ENCODE measurements at places on chromosomes 12 and 14. TPM values are rescaled to one million over a fixed set of nuclear protein-coding genes. Genes with fewer than 3 reads are reported as not detected.
A peak's percentile ranks its signal among the peaks of the same experiment; 100 is the strongest.

DNA sequence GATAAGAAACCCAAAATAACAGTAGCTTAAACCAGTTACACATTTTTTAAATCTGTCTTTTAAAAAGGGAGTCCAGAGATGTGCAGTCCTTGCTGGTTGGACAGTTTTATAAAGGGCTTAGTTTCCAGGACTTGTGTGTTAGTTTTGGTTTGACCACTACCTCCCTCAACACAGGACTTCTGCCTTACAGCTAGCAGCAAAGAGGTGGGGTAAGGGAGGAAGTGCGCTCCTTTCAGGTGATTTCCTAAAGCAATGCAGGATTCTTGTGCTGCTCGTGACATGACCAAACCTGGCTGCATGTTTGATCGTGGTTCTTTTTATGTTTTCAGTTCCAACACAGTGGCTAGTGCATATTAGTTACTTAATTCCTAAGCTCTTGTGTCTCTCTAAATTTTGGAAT lies 266.2 kb downstream of the TMTC2 start:
- no peak for DNase-seq

GRCh38 chr12:50765095-50765911 lies 1.4 kb downstream of the ATF1 start:
- DNase-seq: peak; percentile 46

DNA sequence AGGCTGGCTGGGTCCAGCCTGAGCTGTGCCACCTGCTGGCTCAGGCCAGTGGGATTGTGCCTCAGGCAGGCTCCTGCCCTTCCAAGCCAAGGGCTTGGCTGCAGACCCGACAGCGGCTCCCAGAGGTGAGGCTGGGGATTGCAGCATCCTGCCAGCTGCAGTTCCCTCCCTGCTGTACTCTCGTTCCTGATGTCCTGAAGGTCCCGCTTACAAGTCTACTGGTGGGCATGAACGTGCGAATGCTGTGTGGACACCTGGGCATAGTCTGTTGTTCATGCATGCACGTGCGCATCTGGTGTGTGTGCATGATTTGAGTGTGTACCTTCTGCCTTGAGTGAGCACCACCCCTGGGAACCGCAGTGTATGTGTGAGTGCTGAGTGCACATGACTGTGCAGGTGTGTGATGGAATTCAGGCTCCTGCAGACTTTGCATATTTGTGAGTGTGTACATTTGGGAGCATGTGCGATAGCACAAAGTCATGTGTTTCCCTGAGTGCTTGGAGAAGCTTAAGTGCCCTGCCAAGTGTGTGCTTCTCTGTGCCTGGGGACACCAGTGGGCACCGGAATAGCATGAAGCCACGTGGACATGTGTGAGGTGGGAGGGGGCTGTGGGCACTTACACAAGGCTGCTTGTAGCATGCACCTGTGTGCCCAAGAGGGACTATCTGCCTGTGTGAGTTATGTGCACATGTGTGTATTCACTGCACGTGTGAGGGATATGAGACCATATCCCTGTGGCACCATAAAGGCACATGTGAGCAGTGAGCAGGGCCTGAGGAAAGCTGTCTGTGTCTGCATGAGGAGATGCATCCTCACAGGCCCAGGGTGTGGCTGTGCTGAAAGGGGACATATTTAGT lies 19.3 kb upstream of the KRT7 start:
- peak; percentile 87 for DNase-seq

DNA sequence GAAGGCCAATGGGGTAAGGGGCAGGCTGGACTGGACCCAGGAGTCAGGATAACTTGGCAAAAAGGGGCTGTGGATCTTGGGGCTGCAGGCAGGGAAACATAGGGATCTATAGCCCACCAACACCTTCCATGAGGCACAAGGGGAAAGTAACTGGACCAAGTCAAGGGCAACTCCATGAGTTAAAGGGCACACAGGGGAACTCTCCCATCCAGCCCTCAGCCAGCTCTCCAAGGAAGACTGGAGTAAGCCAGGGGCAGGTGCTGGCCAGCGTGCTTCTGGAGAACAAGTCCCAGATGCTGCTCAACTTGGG lies 31.3 kb upstream of the ZFP36L1 start:
- no peak for DNase-seq

GRCh38 chr12:66197495-66197921 lies 8.5 kb downstream of the IRAK3 start:
- DNase-seq: peak; percentile 61

- no peak for DNase-seq
Measured at GRCh38 chr14:33668066-33668465, 282.8 kb downstream of the EGLN3 start.

GRCh38 chr12:76590131-76590530 lies 30.6 kb upstream of the OSBPL8 start:
- DNase-seq: no peak

GRCh38 chr12:122135437-122136031 lies 38.5 kb downstream of the IL31 start:
- no peak for DNase-seq

DNA sequence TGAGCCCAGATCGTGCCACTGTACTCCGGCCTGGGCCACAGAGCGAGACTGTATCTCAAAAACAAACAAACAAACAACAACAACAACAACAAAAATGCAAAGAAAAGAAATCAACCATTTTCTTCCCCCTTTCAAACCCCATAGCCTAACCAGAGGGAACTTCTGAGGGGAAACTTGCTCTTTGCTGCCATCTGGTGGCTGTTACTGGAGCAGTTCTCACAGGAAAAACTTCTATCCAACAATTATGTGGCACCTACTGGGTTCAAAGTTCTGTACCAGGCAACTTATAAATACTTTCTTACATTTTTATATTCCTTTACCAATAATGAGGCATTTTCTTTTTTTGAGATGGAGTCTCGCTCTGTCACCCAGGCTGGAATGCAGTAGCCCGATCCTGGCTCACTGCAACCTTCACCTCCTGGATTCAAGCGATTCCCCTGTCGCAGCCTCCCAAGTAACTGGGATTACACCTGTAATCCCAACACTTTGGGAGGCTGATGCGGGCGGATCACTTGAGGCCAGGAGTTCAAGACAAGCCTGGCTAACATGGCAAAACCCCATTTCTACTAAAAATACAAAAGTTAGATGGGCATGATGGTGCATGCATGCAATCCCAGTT lies 50.9 kb upstream of the BICDL1 start:
- peak; percentile 34 for DNase-seq

DNA sequence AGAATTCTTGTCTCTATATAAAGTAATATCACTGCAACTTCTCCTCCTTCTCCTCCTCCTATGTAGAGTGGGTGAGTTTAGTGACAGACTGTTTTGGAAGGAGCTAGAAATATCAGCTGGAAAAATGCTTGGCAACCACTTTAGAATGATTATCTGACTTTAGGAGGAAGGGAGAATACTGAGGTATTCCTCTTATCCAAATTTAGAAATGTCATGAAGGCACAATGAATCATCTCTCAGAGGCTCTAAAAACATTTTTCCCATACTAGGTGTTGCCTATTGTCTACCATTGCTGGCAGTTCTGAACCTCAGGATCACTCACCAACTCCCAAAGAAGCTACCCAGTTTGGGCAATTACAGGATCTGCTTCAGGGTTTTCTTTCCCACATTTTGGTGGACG lies 306.6 kb upstream of the ATP2B1 start:
- no peak for DNase-seq

GRCh38 chr14:51597261-51598001 lies 54.3 kb upstream of the FRMD6 start:
- DNase-seq: no peak

- DNase-seq: no peak
Measured at GRCh38 chr14:97164021-97164420, 366.8 kb downstream of the VRK1 start.

- DNase-seq: no peak
Measured at GRCh38 chr14:101783260-101784016, 21.9 kb downstream of the PPP2R5C start.

DNA sequence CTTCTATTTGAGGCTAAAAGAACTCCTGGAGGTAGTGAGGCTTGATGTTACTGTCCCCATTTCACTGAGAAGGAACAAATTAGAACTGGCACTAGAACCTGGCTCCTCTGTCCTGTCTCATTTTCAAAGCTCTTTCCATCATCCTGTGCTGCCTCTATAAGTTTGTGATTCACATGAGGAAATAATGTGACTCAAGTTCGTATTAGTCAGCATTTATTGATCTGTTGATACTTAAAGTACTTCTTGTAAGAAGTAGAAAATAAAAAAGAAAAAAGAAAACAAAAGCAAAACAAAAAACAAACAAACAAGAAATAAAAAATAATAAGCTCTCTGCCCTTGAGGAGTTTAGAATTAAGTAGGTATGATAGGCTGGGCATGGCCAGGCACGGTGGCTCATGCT lies 2.3 kb upstream of the ESPL1 start:
- DNase-seq: no peak

- DNase-seq: no peak
Measured at GRCh38 chr12:108325549-108325948, 13.6 kb downstream of the CMKLR1 start.

- no peak for DNase-seq
Measured at GRCh38 chr12:41564816-41565215, 376.7 kb downstream of the PDZRN4 start.

DNA sequence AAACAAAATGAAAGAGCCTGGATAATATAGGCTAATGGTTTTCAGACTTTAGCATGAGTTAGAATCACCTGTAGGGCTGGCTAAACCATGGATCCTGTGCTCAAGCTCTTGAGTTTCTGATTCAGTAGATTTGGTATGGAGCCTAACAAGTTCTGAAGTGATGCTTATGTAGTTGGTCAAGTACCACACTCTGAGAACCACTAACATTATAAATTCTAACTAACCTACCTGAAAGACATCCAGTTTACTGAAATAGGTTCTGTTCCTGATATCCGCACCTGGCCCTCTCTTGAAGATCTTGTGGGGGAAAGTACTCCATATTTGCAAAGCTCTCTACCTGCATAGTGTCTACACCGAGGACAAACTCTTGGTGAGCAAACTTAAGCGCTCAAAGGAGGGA lies 59.4 kb upstream of the VSX2 start:
- no peak for DNase-seq

- no peak for DNase-seq
Measured at GRCh38 chr14:57610631-57611030, 117.0 kb upstream of the CCDC198 start.

TEX22 gene
- under 0.01 TPM for total RNA-seq

RD3L gene
- not detected for total RNA-seq

MMP14 gene
- total RNA-seq: 74.8 TPM

GSG1 gene
- total RNA-seq: not detected

KRT72 gene
- not detected for total RNA-seq

CATSPERB gene
- 1.6 TPM for total RNA-seq

TOMM20L gene
- total RNA-seq: not detected

SERPINA9 gene
- total RNA-seq: not detected

MSRB3 gene
- 44.7 TPM for total RNA-seq

PARPBP gene
- total RNA-seq: 13.5 TPM

CLEC1B gene
- not detected for total RNA-seq

AICDA gene
- total RNA-seq: not detected

Data from dermis microvascular lymphatic vessel endothelial cell (primary cell).